ENCODE measurements at places on chromosomes 7 and 10.
A peak's percentile ranks its signal among the peaks of the same experiment; 100 is the strongest.

GRCh38 chr10:61329854-61330253 is 123.3 kb downstream of the TMEM26 start:
- DNase-seq, result no peak

GRCh38 chr10:56920601-56921261 is 559.7 kb upstream of the ZWINT start:
- no peak for DNase-seq

- no peak for DNase-seq
These were observed 176.2 kb upstream of the CDCA7L start for GRCh38 chr7:22121702-22122474.

- DNase-seq, result no peak
These were observed 17.3 kb downstream of the CCDC3 start for GRCh38 chr10:12984165-12984747.

DNA sequence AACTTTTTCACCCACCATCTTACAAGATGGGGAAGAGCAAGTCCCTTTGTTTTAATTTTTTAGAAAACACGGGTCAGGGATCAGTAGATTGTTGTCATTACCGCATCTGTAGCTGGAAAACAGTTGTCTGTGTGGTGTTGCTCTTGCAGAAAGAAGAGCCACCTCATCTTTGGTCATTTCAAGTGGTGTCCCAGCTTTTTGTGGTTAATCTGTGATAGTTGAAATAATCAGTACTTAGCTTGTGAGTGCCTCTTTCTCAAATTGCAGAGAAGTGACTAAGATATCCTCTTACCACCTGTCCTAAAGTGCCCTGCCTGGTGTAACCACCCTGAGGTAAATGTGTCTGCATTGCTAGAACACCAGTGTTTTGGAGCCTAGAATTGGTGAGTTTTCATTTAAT is 5.5 kb downstream of the PRPF18 start:
- DNase-seq, result no peak

- DNase-seq, result no peak
These were observed 9.6 kb downstream of the ELN start for GRCh38 chr7:74037609-74038008.

- DNase-seq, result no peak
These were observed 561.1 kb downstream of the TCERG1L start for GRCh38 chr10:130750441-130750840.

DNA sequence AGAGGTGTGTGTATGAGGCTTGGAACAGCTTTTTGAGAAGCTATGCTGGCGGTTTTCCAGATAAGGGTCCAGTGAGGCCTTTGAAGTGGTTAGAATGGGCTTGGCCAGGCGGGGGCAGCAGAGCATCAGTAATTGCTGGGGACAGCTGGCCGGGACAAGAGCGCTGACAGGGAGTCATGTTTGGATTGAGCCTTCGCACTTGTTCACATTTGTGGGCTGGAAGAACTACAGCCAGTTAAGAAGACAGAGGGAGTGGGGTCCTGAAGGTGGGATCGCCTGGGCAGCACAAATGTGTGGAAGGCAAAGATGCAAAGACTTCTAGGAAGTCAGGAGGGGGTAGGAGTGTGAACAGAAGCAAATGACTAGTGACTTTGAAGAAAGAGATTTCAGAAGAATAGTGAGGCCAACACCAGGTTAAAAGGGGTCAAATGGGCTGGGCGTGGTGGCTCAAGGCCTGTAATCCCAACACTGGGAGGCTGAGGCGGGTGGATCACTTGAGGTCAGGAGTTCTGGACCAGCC is 12.7 kb upstream of the SDHAF3 start:
- DNase-seq, result peak; percentile 37

DNA sequence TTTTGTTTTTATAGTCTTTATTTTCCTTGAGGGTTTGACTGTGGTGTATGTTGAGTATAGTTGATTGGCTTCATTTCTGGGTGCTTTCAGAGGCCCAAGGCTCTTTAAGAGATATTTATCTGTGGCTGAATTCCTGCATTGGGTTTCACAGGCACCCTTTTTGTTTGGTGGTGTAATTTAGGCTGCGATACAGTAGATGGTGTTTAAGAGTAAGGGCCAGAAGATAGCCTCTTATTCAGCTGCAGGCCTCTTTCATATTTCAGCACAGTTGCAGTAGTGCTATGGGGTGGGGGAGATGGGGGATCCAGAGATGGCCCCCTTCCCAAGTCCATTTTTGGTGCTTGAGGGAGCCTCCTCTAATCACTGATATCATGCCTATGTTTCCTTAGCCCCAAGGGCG is 69.7 kb downstream of the MGAM2 start:
- DNase-seq, result no peak

- no peak for DNase-seq
These were observed 3.5 kb downstream of the LDB1 start for GRCh38 chr10:102116656-102117055.

DNA sequence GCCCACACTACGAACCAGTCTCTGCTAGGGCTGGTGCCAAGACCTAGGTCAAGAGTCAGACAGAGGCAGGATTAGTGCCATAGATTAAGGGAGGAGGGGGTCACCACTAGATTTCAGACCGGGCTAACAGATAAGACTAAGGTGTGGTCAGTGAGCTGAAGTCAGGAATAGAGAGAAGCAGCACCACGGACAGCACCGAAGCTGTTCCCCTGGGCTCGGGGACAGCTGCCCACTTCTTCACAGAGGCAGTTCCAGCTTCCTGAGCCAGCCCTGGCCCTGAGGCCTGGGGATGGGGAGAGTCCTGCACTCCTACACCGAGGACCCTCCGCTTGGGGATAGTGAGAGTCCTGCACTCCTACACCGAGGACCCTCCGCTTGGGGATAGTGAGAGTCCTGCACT is 11.2 kb upstream of the JAKMIP3 start:
- no peak for DNase-seq

DNA sequence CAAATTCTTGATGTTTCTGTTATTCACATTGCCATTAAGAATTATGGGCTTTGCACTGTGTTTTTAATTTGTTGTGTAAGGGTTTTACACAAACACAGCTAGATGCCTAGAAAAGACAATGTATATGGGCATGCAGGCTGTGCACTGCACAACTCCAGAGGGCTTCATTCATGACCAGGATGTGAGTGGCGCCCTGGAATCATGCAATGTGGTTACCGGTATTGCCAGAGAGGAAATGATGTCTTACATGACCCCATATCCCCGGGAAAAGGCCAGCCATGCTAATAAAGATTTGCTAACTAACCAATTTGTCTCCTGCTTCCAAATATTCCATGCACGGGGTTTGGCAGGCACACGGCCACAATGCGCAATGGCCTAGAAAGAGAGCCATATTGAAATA is 16.9 kb downstream of the KCNMA1 start:
- no peak for DNase-seq

- DNase-seq, result no peak
These were observed 28.9 kb upstream of the TRIM8 start for GRCh38 chr10:102615361-102615760.

GRCh38 chr7:51789489-51789888 is 472.9 kb upstream of the COBL start:
- no peak for DNase-seq

DNA sequence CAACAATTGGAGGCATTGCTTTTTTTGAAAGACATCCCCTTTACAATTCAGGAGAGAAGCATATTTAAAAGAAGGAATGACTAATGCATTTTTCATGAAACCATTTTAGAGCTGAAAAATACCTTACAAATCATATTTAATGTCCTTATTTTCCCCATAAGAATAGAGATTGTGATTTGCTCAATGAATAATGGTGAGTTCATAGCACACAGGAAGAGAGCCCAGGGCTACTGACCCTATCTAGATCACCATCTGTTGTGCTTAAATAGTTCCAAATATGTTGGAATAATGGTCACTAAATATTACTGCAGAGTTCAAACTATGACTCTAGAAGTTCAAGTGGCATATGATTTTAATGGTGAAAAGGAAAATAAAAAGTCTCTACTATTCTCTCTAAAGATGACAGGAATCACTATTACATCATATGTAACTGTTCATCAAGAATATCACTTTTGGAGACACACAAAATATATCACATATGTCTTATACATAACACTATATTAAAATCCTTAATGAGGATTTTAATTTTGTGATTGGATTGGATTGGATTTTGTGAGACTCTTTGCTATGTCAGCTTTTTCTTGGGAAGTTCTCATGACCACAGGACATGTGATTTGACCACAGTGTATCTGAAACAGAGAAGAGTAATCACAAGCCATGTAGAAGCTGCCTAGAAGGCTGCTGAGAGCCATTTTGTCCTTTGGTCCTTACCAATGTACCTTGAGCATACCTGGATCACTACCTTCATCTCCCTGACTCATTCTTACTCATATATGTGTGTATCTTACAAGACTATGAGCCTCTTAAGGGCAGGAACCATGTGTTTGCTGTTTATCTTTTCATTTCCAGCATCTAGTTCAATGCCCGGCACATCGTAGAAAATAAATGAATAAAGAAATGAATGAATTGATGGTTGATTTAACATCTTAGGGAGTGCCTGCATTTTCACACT is 26.4 kb downstream of the SLC16A9 start:
- no peak for DNase-seq

- no peak for DNase-seq
These were observed 78.7 kb upstream of the AGBL3 start for GRCh38 chr7:134907639-134908038.

- no peak for DNase-seq
These were observed 256.4 kb downstream of the ABCA13 start for GRCh38 chr7:48427671-48428070.

GRCh38 chr7:152173372-152174070 is 148.0 kb downstream of the GALNT11 start:
- DNase-seq, result no peak

- DNase-seq, result no peak
These were observed 29.8 kb downstream of the FHIP2A start for GRCh38 chr10:114851336-114851735.

GRCh38 chr7:48964074-48964473 is 39.7 kb downstream of the CDC14C start:
- no peak for DNase-seq

DNA sequence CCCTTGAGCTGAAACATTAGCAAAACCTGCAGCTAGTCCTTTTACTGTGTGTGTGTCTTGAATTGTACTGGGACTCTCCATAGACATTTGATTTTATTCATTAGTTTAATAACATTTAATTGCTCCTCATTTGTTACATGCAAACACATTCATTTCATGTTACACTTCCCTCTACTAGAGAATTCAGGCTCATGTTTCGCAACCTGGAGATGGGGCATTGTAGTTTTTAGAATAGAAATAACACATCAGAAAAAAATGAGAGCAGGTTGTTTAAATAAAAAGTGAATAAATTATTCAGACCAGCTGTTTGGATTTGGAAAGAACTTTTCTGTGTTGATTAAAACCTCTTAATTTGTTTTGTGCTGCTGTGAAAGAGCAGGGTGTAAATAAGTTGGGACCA is 243.9 kb downstream of the ETV1 start:
- no peak for DNase-seq

- DNase-seq, result no peak
These were observed 5.0 kb upstream of the GDF2 start for GRCh38 chr10:47317251-47317650.

- DNase-seq, result no peak
These were observed 642.7 kb downstream of the IPMK start for GRCh38 chr10:57624856-57625592.

DNA sequence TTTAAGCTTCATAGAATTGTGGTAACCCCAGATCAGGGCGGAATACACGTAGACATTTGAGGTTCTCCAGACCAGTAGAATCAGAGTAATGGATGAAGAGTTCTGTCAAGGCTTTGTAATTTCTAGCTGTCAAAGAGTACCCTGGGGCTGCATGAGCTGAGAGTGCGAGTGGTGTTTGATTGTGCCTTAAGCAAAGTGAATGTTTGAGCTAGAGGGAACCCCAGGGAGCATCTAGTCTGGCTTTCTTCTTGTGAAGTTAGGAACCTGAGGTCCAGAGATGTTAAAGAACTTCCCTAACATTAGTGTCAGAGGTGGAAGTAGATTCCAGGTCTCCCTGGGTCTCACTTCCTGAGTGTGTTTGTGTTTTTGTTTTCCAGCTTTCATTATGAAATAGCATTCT is 212.3 kb upstream of the FZD1 start:
- DNase-seq, result no peak

DNA sequence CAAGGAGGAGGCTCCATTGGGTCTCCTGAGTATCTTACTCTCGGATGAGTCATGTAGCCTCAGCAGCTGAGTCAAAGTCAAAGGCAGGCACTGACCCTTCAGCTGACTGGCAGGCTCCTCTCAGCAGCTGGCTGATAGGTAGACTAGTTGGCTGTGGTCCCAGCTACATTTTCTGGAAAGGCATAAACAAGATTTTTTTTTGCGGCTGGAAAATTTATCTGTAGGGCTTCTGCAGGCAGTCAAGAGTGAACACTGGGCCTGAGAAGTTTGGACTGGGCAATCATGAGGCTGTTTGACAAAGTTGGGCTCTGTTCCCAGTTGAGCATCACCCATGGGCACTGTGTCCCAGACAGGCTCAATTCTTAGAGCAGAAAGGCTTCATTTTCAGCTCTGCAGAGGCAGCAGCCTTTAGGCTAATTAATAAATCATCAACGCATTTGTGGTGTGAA is 796.2 kb downstream of the CCSER2 start:
- DNase-seq, result no peak

DNA sequence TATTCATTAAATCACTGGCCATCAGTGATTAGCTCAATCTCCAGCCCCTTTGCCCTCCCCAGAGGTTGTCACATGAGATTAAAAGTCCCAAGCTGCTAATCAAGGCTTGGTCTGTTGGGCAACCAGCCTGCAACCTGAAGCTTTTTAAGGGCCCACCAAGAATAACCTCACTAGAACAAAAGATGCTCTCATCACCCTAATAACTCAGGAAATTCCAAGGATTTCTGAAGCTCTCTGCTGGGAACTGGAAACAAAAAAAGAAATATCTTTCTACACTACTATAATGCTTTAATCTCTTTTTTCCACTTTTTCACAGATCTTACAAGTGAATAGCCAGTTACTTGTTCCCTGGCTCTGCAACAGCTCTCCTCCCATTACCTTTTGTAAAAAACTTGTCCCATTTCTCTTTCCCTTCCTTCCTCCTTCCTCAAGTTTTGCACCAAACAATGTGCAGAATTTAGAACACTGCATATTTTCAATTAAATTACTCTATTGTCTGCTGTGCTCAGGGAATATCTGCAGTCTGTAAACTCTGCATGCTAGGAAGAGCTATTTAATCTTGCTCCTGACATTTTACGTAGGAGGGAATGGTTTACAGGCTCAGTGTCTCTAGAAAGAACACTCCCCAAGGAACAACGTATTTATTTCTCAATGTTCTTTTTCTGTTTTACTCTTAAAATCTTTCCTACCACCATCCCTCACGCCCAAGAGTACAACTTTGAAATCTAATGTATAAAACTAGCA is 169.1 kb downstream of the IMMP2L start:
- DNase-seq, result no peak

GRCh38 chr7:120920034-120920433 is 30.5 kb upstream of the ING3 start:
- no peak for DNase-seq

- no peak for DNase-seq
These were observed 185.0 kb upstream of the TMEM196 start for GRCh38 chr7:19958309-19958896.

Data from effector CD8-positive, alpha-beta T cell (primary cell).